Stimulated activated CD8-positive, alpha-beta memory T cell treated with anti-CD3 and anti-CD28 coated beads, Interleukin-4, amount 100 ng/mL, for 24 hours (primary cell): ENCODE measurements at places on chromosomes 3 and 15.

DNA sequence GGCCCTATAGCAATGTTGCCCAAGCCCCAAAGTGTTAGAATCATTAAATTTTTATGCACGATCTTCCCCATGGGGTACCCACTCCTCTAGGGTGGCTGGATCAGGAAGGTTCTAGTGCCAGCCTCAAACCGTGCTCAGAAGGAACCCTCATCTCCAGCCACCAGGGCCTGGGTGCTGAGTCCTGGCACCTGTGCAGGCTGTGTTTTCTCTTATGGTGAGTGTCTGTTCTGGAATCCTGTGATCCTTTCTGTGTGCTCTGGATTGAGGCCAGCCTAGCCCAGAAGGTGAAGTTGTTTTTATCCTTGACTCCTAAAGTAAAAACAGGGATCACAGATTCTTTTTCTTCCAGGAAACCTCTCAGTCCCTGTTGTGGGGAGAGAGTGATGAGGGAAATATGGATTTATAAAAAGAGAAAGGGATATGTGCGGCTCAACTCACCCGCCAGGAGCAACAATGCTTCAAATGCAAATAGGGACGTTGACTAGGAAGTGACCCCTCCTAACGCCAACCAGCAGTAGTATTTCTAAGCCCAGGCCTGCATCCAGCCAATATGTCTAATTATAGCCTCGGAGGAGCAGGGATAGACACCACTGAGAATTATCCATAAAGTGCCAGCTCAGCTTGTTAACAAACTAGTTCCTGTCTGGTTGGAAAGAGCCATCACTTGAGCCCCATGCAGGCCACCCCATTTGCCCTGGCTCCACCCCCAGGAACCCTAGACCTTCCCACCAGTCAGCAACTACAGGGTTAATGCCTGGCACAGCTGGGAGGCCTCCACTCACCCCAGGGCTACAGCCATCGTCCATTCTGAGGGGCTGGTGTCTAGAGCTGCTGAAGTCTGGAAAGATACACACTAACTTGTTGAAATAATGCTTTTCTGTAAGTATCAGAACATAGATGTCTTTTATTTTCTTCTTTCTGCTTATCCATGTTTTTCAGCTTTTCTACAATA is 513.5 kb upstream of the PROK2 start:
- no peak for DNase-seq

DNA sequence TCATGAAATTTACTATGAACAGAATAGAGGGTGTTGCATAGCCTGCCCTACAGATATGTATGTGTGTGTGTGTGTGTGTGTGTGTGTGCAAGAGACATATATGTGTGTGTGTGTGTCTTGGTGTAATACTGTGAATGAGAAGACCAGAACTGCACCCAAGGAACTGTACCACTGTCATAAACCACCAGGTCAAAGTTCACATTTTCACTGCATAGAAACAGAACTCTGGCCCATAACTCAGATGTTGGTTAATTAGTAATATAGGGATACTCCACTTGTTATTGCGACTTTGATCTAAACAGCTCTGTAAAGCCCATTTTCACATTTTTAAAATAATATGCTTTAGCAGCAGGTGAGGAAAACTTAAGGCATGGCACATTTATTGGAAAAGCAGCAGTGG is 111.8 kb downstream of the IGF2BP2 start:
- DNase-seq: no peak

GRCh38 chr3:150036780-150037179 is 66.1 kb upstream of the PFN2 start:
- no peak for DNase-seq

DNA sequence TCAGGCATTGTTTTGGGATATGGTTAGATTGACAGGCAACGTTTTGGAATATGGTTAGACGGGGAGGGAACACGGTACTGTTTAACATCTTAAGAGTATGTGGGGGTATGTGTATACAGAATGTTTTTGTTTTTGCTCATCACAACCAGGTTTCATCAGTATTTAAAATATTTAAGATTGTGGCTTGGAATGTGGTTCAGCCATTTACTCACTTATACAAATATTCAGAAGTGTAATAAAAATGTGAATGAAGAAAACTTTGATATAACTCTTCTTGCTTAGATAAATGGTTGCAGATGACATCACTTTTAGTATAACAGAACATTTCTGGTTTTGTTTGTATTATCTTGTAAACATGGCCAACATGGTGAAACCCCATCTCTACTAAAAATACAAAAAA is 3.9 kb upstream of the PAK2 start:
- no peak for DNase-seq

DNA sequence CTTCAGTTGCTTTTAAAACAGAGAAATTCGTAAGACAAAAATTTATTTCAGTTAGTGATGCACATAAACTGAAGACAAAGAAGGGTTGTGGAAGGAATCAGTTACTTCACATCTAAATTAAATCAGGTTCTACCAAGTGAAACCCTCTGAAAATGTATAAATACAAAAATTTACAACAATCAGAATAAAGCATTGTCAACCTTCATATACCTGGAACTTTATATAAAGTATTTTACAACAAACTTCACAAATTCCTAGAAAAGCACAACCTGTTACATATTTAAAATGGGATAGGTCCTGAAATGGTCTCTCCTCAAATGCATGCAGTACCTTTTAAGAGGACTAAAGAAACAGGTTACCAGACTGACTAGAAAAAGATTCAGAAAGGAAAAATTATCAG is 26.9 kb downstream of the ATOSA start:
- DNase-seq: no peak

- DNase-seq: no peak
Measured at GRCh38 chr3:10345911-10346310, 25.0 kb upstream of the SEC13 start.

DNA sequence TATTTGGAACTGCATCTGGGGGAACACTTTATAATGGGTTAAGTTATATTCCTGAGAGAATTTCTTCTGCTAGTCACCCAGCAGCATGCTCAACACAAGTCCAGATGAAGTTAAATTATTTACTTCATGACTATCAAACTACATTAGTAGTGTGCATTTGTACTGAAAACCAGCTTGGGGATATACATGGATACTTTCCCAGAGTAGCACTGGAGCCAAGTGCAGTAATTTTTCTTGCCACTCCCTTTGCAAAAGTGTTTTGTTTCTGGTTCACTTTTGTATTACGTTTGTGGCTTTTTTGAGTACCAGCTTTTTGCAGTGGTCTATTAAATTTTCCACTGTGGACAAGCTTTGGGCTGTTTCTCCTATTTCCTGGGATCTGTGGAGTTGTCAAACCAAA is 243.0 kb downstream of the AGBL1 start:
- DNase-seq: no peak

DNA sequence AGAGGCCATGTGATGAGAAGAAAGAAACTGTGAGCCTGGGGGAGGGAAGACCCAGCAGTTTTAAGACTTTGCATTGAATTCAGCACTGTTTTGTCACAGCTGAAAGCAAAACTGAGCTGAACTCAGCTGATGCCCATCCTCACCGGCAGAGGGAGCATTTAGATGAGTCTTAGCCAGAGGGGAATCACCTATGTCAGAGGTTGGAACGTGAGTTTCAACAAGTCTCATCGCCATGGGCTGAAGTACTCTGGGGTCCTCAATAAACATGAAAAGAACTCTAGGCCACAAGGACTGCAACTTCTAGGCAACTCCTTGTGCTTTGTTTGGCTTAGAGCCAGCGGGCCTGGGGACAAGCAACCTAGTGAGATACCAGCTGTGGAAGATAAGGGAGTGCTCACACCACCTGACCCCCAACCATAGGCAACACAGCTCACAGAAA is 324.5 kb downstream of the TBL1XR1 start:
- peak; percentile 28 for DNase-seq

- no peak for DNase-seq
Measured at GRCh38 chr3:43194069-43194468, 88.2 kb upstream of the POMGNT2 start.
